CD4-positive, alpha-beta T cell (primary cell): ENCODE measurements at places on chromosomes 7 and 10.

- DNase-seq, result no peak
Measured at GRCh38 chr10:119241066-119241465, 33.7 kb downstream of the GRK5 start.

DNA sequence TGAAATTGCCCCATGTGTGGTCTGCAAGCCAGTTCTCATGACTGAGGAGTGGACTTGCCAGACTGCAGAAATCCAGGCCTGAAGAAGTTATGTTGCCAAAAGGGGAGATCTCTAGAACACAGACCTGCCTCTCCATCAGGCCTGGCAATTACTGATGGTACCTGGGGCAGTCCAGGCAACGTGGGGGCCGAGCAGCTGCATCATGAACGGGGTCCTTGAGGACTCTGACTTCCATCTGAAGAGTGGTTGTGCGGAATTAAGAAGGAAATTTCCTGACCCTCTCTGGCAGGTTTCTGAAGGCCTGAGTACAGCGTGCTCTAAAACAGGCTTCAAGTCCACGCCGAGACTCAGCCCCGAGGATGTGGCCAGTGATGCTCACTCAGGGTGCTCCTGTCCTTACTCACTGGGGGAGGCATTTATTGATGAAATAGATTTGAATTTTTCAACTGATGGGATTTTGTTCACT is 30.4 kb downstream of the RAMP3 start:
- DNase-seq, result no peak

DNA sequence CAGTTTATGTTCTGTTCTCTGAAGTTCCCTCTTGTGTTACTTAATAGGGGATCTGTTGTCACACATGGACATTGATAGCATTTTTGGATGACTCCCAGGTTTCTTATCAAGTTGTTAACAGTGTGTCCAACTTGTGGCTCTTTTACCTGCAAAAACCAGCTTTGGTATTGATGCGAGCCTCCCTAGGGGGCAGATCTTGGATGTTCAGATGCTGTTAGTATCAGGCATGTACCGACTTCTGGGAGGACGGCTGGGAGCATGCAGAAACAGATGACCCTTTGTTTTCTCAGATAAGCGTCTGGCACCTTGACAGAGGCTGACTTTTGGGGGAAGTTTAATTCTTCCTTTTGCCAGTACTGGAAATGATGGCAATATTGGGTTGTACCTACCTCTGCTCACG is 2.2 kb downstream of the PLPP4 start:
- no peak for DNase-seq

GRCh38 chr10:26840938-26841732 is 19.6 kb downstream of the ABI1 start:
- no peak for DNase-seq

- DNase-seq, result no peak
Measured at GRCh38 chr10:11835704-11836103, 12.5 kb downstream of the PROSER2 start.

GRCh38 chr10:69104994-69105790 is 17.3 kb downstream of the SRGN start:
- DNase-seq, result no peak

DNA sequence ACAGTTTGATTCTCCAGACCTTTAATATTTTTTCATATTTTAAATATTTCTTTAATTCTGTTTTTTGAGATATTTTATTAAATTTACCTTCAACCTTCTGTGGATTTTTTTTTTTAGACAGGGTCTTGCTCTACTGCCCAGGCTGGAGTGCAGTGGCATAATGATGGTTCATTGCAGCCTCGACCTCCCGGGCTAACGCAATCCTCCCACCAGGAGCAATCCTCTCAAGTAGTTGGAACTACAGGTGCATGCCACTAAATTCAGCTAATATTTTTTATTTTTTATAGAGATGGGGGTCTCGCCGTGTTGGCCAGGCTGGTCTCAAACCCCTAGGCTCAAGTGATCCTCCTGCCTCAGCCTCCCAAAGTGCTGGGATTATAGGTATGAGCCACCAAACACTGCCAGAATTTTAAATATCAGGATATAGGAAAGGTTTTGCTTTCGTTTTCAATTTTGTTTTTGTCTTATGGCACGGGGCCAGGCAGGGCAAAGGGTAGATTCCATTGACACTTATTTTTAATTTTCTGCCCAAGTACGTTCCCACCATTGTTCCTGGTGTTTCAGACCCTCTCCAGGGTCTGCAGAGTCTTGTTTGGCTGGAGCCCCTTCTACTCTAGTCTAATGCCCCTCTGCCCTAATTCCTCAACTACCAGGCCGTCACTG is 1.2 kb downstream of the TACC2 start:
- DNase-seq, result no peak

DNA sequence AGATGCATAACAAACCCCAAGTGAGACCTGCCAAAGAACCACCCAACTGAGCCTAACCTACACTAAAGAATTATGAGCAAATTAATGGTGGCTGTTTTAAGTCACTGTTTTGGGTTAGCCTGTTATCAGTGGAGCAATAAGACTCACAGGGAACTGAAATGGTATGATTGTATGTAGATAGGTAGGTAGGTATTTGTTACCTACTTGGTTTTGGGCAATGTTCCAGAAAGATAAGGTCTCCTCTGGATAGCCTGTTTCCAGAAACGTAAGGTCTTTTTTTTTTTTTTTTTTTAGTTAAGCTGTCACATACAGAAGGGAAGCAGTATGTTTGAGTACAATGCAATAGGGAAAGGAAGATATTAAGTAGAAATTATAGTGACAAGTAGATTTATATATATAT is 47.6 kb downstream of the PSMC2 start:
- DNase-seq, result no peak

GRCh38 chr10:56551037-56551436 is 190.0 kb upstream of the ZWINT start:
- no peak for DNase-seq

GRCh38 chr10:99845837-99846382 is 63.5 kb downstream of the ABCC2 start:
- DNase-seq, result peak; percentile 81

DNA sequence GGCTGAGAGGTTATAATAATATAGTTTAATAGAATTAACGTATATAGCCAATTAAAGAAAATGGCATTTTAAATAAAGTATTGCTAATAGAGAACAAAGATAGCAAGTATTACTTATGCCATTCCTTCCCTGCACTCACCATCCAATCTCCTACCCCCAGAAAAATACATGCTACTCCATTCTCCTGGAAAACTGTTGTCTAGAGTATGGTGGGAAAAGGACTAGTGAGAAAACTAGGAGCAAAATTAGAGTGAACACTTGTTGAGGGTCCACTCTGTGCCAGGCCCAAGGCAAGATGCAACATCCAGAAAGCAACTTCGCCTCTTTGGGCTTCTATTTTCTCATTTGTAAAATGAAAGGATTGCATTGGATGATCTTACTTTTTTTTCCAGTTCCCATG is 149.1 kb downstream of the CPED1 start:
- DNase-seq, result no peak

DNA sequence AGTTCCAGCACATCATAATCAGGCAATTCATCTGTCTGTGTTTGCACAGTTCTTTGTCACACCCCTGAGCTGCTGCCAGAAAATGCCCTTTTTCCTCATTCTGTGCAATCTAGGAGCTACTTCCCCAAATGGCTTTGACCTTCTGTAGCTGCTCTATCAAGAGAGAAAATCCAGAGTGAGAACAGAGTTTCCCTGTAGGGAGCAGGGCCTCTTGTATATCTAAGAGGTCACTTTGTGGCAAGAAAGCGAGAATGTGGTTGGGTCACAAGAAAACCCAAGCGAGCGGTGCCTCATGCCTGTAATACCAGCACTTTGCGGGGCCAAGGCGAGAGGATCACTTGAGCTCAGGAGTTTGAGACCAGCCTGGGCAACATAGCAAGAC is 24.3 kb downstream of the SLC29A3 start:
- DNase-seq, result no peak

- no peak for DNase-seq
Measured at GRCh38 chr10:108425283-108425964, 1260.9 kb upstream of the SORCS1 start.

GRCh38 chr7:85806321-85806720 is 619.5 kb upstream of the SEMA3D start:
- DNase-seq, result no peak

- DNase-seq, result no peak
Measured at GRCh38 chr7:80609751-80610150, 28.7 kb upstream of the CD36 start.

GRCh38 chr7:17690030-17690429 is 250.3 kb downstream of the SNX13 start:
- no peak for DNase-seq

DNA sequence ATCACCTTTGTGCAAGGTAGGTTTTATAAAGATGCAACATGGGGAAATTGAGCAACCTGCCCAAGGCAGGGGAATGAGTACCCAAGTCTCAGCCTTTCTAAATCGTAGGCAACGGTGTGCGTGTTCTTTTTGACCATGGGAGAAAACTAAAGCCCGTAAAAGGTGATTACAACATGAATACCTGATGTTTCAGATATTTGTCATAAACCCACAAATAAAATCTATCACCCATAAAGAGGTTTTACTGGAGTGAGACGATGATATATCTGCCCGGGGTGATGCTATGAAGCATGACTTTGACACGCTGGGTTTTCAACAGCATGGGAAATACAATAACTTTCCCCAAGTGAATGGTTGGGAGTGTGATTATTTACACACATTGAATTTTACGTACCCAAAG is 406.3 kb upstream of the KLF6 start:
- no peak for DNase-seq

GRCh38 chr10:81969136-81969535 is 94.1 kb downstream of the NRG3 start:
- no peak for DNase-seq

DNA sequence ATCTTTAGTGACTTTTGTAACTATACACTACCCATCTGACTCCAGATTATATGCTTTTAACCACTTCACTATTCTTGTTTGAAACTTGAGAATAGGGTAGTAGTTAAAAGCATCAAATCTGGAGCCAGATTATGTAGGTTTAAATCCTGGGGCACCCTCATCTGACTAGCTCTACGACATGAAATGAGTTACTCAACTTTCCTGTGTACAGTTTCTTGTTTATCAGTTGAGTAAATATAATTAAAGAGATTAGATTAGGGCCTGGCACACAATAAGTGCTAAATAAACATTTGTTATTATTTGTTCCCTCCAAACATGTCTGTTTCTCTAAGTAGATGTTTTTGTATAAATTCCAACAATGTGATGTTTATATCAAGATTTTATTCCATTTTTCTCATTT is 485.3 kb upstream of the LRRTM3 start:
- no peak for DNase-seq
